ENCODE measurements at places on chromosomes 2 and 18.

- DNase-seq, result peak; percentile 64
Measured at GRCh38 chr2:182077448-182078142, 91.9 kb downstream of the PPP1R1C start.

- DNase-seq, result no peak
Measured at GRCh38 chr2:238650536-238650935, 197.3 kb upstream of the TWIST2 start.

DNA sequence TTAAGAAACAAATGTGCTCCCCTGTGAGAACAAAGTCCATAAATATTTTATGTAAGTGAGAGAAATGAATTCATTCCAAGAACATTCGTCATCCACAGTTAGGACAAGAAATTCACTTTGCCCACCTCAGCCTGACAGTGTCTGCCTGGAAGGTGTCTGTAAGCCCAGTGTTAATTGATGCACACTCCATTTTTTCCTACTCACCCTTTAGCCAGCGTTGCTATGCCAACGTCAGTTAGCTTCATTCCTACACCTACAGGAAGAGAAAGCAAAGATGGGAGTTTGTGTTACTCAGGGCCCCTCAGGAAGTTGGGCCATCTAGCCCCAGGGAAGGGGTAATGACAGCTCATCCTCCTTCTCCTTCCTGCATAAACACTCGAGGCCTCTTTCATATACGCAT, 131.0 kb downstream of the ALPK2 start:
- no peak for DNase-seq

GRCh38 chr2:161090411-161090810, 69.8 kb upstream of the TANK start:
- DNase-seq, result no peak

DNA sequence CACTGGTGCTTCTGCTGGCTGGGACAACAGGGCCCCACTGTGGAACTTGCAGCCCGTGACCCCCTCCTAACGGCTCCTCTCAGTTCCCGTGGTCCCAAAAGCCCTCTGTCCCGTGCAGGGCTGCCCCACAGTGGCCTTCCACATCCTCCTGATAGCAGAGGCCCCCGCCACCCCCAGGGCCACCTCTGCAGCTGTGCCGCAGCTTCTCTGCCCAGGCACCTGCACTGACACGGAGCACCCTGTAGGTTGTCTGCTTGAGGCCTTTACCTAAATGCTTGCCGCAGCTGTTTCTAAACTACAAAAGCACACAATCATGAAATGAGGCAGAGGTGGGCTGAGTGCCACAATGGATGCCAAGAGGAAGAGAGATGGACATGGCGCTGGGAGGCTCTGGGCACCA, 13.5 kb upstream of the GRHL1 start:
- DNase-seq, result no peak

DNA sequence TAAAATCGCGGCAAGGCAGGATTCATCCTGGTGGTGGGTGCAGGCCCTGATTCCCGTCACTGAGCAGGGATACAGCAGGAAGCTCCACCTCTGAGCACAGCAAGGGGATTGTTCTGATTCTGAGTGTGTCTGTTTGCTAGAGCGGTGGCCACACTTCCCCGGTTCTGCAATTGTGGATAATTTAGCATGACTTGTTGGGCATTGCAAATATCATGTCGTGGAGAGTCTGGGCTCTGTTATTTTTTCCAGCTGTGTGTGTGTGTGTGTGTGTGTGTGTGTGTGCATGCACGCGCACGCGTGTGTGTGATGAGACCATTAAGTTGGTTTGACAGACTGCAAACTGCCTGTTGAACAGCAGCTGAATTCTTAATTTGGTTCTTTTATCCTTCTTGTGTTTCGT, 4.1 kb upstream of the TMEM18 start:
- peak; percentile 19 for DNase-seq

- DNase-seq, result no peak
Measured at GRCh38 chr18:3067165-3067661, 54.3 kb upstream of the LPIN2 start.
